ENCODE measurements at places on chromosomes 2 and 18.

GRCh38 chr2:75166491-75166890 lies 32.8 kb downstream of the TACR1 start:
- DNase-seq: no peak

DNA sequence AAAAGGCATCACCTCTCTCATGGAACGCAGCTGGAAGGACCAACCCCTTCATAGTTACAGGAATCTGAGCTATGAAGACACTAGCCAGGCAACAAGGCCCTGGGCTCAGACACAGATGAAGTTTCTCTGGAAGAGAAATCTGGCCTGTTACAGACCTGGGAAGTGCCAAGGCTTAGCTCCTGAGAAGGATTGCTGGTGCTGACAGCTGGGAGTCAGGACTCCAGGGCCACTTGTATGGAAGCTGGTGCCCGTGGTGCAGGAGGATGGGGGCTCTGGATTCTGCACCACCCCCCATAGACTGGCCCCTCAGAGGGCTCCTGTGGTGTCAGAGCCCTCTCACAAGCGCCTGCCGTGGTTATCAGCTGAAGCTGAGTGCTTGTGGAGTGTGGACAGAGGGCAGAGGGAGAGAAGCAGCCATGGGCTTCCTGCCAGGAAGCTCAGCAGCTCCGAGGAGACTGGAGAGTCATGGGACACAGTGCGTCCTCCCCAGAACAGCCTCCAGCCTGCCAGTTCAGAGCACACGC lies 87.3 kb upstream of the LCLAT1 start:
- peak; percentile 45 for DNase-seq

GRCh38 chr2:121721926-121722325 lies 14.7 kb downstream of the NIFK start:
- DNase-seq: peak; percentile 75

DNA sequence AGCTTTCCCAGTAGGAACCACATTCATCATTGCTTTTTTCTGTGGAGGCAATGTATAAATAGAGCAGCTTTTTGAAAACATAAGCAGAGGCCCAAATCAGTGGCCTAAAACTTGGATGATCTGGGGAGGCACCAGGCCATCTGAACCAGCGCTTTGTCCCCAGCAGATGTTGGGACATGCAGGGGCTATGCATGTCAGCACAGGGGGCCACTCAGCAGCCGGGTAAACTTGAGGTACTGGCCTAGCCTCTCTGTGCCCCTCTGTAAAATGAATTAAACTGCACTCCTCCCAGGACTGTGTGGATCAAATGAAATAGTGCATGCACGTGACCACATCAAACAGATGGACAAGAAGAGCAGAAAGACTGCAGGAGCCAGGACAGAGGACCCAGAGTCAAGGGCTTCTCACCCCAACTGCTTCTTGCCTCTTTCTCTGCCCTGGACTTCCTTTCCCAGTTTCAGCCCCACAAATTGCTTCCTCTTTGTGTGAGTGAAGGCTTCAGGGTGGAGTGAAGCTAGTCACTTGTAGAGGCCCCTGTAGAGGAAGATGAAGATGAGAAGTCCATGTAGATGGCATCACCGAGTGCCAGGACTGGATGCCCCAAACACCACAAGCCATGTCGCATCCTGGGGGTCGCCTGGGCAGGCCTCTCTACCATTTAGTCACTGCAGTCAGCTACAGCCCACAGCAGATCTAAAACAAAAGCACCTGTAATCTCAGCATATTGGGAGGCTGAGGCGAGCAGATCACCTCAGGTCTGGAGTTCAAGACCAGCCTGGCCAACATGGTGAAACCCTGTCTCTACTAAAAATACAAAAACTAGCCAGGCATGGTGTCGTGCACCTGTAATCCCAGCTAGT lies 53.2 kb downstream of the IMPA2 start:
- no peak for DNase-seq

DNA sequence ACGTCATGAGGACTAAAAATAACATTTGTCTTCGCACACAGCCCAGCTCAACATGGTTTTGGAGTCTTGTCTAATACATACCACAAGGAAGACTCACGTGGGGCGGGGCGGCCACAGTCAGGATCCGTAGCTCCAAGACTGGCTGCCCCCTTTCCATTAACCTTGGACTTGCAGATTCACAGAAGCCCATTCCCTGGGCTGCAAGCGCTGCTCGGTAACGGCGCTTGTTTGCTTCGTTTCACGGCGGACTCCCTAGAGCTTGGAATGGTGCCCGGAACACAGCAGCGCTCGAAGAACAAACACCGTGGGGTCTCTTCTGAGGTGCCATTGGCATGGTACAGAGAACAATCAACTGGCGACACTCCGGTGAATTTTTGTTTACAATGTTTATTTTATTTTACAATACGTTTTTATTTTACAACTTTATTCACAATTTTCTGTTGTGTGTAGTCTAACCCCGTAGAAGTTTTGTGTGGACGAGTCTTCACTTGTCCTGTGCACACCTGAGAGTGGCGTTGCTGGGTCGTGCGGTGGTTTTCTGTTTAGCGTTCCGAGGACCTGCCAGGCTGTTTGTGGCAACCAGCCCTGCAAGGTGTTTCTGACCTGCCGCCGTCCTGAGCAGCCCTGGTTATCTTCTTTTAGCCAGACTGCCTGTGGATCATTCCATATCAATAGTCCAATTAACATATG lies 126.5 kb downstream of the GALR1 start:
- DNase-seq: no peak

Measured in AG08395 (cell line).